ENCODE measurements at places on chromosomes 6 and 20.
A peak's percentile ranks its signal among the peaks of the same experiment; 100 is the strongest.

GRCh38 chr6:35668744-35669450, 19.8 kb downstream of the FKBP5 start:
- no peak for DNase-seq

DNA sequence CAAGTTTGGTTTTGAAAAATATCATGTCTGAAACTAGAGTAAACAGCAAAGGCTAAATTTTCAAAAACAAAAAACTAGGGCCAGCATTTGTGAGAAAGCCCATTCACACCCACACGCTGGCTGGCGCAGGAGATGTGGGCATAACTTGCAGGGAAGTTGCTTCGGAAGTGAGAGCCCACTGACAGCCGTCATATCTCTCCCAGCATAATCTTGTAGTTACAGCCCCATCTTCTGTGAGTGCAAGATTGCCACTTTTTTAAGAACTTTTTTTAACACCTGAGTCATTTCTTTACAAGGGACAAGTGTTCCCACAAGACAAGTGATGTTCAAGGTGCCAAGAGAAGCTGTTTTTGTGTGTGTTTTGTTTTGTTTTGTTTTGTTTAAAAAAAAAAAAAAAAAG, 212.5 kb upstream of the CNR1 start:
- no peak for DNase-seq

- DNase-seq = no peak
Measured at GRCh38 chr6:61949161-61949560, 336.9 kb downstream of the KHDRBS2 start.

GRCh38 chr6:16282370-16282769, 44.0 kb downstream of the GMPR start:
- no peak for DNase-seq

DNA sequence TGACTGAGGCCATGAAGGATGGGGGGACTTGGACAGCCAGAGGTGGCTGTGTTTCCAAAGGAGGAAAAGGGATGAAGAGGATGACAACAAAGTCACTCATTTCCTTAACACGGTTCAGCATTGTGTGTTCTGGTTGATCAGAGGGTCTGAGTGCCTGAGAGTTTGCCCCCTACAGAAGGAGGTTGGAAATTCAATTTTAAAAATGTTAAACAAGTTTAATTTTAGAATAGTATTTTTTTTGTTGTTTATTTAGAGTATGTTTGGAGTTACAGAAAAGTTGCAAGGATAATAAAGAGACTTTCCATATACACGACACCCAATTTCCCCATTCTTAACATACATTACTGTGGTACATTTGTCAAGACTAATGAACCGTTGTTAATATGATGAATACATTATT, 10.3 kb upstream of the VAPB start:
- DNase-seq = no peak

GRCh38 chr20:46717818-46718541, 8.5 kb downstream of the SLC2A10 start:
- DNase-seq = no peak

- DNase-seq = no peak
Measured at GRCh38 chr6:126811321-126811720, 307.1 kb upstream of the RSPO3 start.

DNA sequence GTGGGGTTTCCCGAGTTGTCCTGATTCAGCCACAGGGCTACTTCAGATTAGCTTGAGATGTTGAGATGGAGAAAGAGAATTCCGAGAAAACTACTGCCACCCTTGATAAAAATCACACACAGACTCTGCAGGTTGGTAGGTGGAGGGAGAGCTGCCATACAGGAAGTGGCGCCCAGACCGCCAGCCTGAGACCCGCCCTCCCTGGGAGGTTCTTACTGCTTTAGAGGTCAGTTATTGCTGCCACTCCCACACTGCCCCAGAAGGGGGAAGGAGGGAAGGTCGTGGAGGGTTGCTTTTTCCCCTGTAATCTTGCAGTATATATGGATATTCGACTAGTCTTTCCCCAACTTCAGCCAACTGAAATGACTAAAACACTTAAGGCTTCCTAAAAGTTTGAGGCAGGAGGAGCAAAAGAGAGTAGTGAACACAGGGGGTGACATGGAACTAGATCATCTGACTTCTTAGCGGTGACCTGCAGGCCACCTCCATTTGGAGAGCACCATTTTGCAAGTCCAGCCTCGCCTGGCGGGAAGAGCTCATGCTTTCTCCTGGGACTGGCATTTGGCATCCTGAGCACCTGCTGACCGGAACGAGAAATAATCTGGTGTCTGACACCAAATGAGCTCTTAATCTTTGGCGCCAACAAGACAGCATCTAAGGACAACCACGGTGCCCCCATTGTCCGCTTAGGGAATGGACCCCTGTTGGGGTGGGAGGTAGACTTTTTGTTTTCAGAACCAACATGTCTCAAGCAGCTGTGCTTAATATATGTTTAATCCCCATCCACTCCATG, 35.7 kb upstream of the SLC22A1 start:
- no peak for DNase-seq

GRCh38 chr6:144776031-144776819, 491.1 kb downstream of the UTRN start:
- DNase-seq = no peak

GRCh38 chr6:100084316-100084990, 90.4 kb upstream of the MCHR2 start:
- DNase-seq = no peak

- DNase-seq = no peak
Measured at GRCh38 chr6:143160015-143160414, 99.3 kb downstream of the AIG1 start.

GRCh38 chr6:137095651-137096238, 51.0 kb upstream of the IL20RA start:
- DNase-seq = no peak

- DNase-seq = no peak
Measured at GRCh38 chr6:149140910-149141290, 176.6 kb upstream of the TAB2 start.

DNA sequence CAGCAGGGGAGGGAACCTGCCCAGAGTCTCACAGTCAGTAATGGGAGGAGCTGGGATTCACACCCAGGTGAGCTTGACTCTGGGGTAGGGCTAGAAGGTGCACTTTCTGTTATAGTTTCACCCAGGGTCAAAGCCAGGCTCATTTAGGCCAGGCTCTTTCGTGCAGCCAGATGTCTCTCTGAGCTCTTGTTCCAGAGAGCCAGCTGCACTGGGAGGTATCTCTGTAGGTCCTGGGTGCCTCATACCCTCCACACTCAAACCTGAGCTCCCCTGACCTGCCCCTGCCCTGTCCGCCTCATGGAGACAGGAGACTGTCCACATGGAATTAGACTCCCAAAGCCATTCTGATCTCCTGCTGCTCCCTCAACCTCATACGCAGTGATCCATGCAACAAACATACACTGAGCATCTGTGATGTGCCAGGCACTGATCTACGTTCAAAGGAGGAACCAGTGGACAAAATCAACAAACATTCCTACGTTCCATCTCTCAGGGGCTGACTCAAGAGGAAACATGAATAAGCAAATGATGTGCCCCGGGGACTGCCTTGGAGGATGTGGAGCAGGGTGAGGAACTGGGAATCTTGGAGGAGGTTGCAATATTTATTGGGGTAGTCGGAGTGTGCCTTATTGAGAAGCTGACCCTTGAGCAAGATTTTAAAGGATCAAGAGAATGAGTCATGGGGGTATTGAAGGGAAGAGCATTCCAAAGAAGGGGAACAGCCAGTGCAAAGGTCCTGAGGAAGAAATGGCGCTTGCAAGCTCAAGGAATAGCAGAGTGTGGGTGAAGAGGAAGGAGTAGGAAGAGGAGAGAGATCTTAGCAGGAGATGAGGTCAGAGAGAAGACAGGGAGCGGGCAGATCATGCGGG, 71.3 kb upstream of the TOX2 start:
- peak; percentile 67 for DNase-seq

- DNase-seq = no peak
Measured at GRCh38 chr6:125868678-125869395, 78.1 kb downstream of the NCOA7 start.

- DNase-seq = no peak
Measured at GRCh38 chr20:14543040-14543439, 205.6 kb upstream of the FLRT3 start.

DNA sequence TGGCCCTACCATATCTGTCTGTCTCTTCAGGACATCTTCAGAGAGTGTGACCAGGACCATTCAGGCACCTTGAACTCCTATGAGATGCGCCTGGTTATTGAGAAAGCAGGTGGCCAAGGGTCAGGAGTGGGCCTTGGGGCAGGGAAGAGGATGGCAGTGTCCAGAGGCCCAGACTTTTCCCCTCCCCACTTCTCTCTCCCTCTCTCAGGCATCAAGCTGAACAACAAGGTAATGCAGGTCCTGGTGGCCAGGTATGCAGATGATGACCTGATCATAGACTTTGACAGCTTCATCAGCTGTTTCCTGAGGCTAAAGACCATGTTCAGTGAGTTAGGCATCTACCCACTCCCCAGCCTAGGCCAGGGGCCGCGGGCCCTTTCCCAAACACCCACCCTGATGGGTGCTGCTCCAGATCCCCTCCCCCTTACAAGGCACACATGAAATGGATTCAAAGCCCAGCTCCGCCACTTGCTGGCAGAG, 24.3 kb downstream of the CAPN11 start:
- DNase-seq = no peak

DNA sequence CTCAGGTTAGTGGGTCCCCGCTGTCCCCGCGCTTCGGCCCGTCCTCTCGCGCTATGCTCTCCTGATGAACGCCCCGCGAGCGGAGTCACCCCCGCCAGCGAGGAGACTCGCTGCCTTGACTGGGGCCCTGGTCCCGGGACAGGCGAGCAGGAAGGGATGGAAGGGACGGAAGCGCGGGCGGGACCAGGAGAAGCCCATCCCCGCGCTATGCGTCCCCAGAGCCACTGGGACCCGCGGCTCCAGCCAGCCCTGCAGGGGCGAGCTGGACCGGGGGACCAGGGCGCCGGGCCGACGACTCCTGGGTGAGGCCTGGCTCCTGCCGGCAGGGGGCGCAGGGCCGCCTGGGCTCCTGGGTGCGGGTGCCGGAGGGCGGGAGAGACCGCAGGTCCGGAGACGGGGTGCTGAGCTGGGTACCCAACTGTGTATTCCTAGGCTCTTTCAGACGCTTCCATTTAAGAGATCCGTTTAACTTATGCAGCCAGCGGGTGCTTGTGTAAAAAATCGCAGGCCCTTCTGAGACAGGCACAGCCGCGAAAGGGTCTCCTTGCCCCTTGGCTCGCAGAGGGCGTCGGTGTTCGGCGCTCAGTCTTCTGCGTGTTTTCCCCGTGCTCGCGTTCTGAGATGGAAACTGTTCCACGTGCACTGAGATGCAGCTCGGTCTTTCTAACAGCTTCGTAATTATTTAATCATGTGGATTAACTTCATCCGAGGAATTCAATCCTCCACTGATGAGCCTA, 580 bp upstream of the SYCP2 start:
- peak; percentile 13 for DNase-seq
